SK-N-MC (cell line): ENCODE measurements at places on chromosomes 2 and 18.

DNA sequence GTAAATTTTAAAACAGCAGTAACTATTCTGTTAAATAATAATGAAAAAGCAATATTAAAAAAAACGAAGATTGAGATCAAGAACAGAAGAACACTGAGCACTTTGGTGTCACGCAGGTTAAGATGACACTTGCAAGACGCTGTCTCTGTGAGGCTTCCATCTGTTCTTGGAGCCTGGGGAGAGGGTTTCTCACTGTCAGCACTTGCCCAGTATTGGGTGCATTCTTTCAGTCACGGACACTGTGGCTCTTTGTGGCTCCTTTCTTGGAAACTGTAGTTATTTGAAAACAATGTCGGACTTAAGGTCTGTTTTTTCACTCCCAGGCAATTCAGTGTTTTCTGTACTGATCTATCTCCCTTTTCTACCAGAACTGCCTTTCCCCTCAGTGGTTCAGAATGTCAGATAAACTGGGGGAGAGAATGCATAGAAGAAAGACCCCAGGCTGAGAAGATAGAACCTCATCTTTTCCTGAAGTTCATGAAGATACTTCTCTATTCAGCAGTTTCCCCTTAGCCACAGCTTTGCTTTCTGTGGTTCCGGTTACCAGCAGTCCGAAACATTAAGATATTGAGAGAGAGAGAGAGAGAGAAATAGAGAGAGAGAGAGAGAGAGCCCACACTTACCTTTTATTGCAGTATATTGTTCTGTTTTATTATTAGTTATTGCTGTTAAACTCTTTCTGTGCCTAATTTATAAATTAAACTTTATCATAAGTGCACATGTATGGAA lies 283.3 kb downstream of the DCDC2C start:
- no peak for DNase-seq

DNA sequence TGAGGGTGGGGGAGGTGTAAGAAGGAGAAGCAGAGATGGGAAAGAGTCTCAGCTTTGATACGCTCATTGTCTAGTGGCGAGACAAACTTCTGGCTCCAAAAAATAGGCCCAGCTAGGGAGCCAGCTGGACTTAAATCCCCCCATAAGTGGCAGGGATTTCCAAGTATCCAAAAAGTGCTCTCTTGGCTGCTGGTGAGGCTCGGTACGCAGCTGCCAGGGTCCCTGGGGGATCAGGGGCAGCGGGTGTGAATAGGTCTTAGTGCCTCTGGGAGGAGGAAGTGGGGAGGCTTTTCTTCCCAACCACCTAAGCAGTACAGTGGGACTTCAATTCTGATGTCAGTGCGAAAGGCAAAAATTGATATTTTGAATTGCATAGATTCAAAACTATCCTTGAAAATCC lies 73.5 kb downstream of the ALK start:
- DNase-seq: no peak

GRCh38 chr2:133497270-133497893 lies 70.9 kb downstream of the NCKAP5 start:
- DNase-seq: no peak

DNA sequence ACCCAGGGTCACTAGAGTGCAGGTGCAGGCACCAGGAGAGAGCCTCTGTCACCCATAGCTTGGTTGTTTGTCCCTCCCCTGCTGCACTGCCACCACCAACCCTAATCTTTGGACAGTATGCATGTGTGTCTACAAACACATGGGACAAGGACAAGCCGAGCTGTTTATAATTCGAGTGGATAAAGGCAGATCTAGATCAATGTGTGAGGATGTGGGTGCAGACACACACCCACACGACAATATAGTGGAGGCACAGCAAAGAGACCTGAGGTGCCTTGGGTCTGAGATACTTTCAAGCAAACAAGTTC lies 199.2 kb downstream of the TNS1 start:
- DNase-seq: no peak

- no peak for DNase-seq
Observed at GRCh38 chr2:176493226-176493825, 224.1 kb downstream of the MTX2 start.

DNA sequence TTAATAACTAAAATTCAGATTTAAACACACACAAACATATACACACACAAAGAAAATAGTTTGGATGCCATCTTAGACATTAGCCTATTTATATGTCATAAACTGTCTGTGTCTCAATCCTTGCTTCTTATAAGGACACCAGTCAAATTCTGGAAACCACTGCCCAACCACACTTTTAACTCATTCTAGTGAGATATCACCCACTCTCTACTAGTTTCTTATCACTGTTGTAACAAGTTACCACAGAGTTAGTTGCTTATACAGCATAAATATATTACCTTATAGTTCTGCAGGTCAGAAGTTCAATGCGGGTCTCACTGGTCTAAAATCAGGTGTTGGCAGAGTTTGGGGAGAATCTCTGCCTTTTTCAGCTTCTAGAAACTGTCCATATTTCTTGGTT lies 239.1 kb downstream of the MTX2 start:
- no peak for DNase-seq

GRCh38 chr2:144372410-144373080 lies 147.4 kb downstream of the ZEB2 start:
- DNase-seq: no peak

DNA sequence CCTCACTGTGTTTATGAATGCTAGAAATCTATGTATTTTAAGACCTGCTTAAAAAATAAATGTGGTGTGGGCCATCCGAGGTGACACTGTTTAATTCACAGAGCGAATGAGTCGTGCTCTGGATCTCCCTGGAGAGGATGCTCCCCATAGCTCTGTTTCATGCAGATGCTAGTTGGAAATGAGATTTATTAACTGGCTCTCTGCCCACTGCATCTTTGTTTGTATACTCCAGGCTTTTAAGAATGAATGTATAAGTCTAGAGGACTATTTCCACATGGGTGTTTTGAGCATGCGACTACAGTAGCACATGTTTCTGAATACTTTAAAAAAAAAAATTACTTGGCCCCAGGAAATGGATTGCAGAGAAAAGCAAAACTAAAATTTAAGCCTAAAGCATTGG lies 3.9 kb downstream of the MAPRE2 start:
- peak; percentile 37 for DNase-seq
